Stimulated activated CD8-positive, alpha-beta memory T cell treated with anti-CD3 and anti-CD28 coated beads, Interleukin-2, amount 100 ng/mL, for 1 hour (primary cell): ENCODE measurements at places on chromosomes 12 and 14.

DNA sequence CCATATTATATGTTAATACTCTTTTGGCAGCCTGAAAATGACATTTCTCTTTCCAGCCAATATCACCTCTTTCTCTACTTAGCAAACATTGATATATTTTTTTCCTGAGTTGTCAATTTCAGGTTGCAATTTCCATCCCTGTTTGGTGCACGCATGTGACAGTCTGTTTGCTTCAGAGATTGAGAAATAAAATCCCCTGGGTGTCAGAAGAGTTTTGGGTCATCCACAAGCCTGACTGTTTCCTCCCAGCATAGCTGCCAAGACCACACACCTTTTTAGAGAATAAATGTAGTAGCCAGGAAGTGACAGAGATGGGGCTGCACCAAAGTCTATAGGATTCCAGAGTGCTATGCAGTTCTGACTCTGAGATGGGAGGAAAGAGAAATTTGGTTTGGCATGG lies 144.9 kb upstream of the NOS1 start:
- no peak for DNase-seq

DNA sequence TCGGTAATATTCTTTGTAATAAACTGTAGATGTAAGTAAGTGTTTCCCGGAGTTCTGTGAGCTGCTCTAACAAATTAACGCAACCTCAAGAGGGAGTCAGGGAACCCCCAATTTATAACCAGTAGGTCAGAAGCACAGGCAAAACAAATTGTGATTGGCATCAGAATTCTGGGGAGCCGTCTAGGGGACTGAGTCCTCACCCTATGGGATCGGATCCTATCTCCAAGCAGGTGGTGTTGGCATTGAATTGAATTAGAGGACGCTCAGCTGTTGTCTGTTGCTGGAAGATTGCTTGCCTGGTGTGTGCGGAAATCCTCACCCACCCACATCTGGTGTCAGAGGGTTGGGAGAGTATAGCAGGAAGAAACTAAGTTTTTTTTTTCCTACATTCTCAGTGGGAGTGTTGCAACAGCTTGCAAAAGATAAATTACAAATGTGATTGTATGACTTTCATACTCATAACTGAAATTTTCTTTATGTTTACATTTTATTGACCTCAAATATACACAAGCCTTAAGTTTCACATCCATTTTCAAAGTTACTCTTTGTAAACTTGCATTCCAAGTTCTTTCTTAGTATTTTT lies 5.5 kb downstream of the TMEM52B start:
- DNase-seq = no peak

DNA sequence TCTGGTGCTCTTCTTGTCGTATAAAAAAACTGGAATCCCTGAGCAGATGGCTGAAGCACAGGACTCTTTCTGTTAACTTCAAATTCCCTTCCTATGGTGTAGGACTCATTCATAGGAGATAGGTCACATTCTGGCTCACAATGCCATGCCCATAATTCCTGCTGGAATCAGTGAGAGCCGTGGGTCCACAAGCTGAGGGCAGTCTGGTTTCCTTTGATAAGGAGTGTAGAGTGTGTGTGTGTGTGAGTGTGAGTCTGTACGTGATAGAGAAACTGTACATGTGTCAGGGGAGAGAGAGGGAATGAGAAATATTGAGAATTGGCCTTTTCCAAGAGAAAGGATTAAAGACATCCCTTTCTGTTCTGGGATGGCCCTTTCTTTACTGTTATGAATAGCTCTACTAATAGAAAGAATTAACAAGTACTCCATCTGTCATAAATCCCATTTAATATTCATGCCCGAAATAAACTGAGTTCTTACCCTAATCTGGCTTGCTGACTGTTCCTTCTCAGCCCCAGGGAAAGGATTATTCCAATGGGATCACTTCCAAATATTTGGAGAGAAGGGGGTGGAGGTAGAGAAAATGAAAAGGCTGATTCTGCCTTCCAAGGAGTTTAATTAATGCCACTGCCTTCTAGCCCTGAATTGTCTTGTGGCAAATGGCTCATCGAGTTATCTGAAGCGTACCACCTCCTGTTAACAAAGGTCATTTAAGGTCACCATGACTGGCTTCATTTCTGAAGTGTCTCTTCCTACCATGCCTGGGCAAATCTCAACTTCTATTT lies 79.0 kb downstream of the TMX1 start:
- DNase-seq = no peak

DNA sequence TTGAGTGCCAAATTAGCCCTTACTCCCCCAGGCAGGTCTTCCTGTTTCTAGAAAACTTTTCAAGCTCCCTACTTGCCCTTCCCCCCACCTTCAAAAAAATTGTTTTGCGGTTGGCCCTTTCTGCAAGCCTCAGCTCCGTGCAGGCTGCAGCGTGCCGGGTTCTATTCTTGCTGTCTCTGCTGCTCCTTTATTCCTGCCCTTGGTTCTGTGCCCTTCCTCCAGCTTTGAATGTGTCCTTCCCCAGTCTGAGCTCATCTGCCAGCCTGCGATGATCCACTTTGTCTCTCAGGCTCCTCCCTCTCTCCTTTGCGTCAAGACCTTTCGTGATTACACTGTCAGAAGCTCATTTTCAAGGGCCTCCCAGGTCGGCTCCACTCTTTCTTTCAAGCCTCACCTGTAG lies 98.6 kb downstream of the IRF2BPL start:
- no peak for DNase-seq

DNA sequence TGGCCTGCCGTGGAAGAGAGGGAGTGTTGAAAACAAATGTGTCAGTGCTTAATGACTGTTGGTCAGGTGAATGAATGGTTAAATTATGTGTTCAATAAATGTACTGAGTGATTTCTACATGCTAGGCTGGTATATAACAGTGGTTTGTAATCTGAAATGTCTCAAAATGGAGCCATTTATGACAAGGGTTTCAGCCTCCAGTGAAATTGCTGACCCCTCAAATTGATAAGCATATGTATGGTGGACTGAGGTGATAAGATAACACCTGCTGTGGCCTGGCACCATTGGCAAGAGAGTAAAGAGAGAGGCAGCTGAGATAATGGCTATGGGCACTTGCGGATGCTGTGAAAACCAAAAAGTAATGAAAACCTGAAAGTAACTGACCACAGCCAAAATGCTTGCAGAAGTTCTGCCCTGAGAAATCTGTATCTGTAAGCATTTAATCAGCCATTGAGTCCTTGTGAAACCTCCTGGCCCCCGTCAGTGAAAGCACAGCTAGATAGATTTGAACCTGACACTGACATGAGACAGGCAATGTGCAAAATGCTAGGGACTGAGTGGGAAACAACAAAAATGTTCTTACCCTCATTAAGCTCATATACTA lies 1.4 kb upstream of the BCAT1 start:
- DNase-seq = no peak

- no peak for DNase-seq
Observed at GRCh38 chr14:101587441-101587911, 26.2 kb downstream of the DIO3 start.

GRCh38 chr14:87052646-87053225 lies 940.2 kb downstream of the GALC start:
- no peak for DNase-seq
